GM12864 (cell line): ENCODE measurements at places on chromosomes 7 and 10.

- DNase-seq, result no peak
These were observed 64.7 kb downstream of the LRGUK start for GRCh38 chr7:134191876-134192275.

GRCh38 chr7:47298636-47299035 is 283.3 kb downstream of the TNS3 start:
- no peak for DNase-seq

DNA sequence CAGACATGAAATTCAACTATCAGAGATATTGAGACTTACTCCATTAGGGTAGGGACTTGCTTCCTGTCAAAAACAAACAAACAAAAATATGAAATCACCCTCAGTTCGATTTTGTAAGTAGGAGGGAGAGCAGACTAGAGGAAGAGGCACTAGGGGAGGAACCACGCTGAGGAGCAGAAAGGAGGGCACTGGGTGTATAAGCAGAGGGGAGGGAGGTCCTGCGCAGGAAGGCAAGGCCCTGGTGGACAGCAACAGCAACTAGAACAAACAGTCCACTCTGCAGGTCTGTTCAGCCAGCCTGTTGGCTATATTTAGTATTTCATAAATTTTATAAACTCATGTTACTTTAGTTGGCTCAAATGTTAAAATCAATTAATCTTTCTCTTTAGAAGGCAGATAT is 937.1 kb upstream of the C7orf33 start:
- no peak for DNase-seq

- DNase-seq, result no peak
These were observed 35.7 kb downstream of the TNS3 start for GRCh38 chr7:47546171-47546570.

- DNase-seq, result no peak
These were observed 113.0 kb downstream of the SMURF1 start for GRCh38 chr7:99030951-99031350.

DNA sequence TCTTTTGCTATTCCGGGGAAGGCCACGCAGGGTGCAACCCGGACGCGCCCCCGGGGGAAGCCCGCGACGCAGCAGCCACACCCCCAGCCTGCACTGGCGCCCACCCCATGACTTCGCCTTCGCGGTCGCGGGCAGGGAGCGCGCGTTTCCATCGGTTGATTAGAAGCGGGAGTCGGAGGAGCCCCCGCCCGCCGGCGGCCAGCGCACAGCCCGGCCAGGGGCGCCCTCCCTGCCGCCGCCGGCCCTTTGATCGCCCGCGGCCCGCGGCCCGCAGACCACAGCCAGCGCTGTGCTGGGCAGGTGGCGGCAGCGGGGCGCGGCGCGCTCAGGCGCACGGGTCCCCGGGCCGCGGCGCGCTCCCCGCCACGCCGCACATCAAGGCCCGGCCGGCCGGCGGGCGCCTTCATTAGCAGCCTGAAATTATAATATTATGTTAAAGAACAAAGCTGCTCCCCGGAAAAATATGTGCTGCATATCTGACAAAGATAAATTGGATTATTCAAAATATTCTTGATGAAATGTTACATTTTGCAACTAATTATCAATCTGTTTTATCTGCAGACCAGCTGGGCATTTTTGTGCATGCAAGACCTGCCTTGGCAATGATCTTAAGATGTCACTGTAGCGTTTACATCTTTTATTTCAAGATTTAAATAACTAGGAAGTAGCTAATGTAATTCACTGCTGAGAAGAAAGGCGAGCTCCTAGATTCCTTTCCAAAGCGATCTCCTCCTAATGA is 160.7 kb upstream of the MKI67 start:
- DNase-seq, result no peak

DNA sequence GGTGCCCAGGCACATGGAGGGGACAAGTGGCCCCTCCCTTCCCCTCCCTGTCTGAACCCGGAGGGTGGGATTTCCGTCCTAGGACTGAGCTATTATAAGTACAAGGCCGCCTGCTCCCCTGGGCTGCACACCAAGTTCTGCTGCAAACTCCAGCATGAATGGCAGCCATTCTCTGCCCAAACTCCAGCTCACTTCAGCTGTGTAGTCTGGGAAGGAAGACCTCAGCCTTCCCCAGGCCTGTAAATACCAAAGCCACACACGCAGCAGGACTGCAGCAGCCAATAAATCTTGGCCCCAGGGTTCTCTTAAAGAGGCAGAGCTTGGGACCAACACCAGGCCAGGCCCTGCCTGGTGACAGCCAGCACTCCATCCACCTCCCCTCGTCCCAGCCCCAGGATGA is 291.3 kb upstream of the ZMIZ1 start:
- DNase-seq, result no peak

DNA sequence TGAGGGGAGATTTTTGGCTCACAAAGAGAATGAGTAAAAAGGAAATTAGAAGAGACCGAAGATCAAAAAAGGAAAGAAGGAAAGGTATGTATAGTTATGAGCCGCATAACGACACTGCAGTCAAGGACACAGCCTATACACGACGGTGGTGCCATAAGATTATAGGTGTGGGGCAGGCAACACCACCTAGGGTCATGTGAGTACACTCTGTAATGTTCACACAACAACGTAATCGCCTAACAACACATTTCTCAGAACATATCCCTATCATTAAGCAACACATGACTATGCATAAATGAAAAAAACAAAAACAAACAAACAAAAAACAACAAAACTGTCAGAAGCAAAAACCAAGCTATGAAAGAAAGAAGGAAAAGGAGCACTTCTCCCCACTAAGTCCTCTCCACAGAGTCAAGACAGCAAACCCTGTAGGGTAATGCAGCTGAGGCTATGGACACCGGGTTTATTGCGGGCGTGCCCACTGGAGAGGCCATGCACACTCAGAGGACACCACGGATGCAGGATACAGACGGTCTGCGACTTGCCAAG is 45.1 kb downstream of the PIP4K2A start:
- DNase-seq, result no peak

GRCh38 chr7:7563813-7564212 is 2.9 kb upstream of the MIOS start:
- DNase-seq, result no peak

DNA sequence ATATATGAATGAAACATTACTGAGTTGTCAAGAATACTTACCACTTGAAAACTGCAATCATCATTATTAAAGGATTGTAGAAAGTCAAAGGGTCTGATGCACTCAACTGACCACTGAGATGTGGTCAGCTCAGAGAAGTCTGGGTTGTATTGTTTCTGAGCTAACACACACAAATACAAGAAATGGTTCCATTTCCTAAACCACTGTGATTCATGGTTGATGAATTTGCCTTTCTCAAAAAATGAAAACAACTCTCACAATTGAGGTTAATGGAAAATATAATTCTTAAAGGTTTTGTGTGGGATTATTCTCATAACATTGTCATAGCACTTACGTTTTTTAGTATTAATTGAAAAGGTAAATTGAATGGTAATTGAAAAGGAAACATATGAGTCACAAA is 45.6 kb upstream of the TAS2R16 start:
- no peak for DNase-seq

- DNase-seq, result peak; percentile 2
These were observed 153.3 kb downstream of the STK31 start for GRCh38 chr7:23863209-23863787.

DNA sequence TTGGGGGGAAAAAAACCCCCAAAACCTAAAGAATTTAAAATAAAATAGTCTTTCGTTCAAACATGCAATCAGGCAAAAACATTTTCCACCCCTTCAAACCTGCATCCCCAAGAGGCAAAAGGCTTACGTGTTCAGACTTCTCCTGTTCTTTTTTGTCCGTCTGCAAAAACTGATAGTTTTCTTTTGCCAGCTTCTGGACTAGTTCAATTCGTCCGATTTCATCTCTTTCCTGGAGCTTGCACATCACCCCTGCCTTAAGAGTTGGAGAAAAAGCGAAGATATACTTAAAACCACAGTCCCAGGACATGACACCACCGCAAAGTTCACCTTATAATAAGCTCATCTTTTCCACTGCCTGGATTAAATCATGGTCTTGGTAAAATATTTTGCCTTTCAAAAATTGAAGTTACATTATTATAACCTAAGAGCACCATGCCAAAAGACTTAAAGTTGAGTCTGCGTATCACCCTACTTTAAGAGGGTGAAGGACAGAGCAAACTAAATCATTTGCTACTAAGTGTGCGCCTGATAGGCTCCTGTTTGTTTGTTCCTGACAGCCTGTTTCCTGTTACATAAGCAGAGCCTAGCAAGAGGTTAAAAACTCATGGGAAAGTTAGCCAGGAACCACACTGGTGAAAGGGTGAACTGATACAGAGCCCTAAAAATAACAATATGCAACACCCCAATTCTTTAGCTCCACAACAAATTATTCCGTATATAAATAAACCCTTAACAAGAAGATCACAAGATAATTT is 137.0 kb downstream of the RAPGEF5 start:
- DNase-seq, result no peak

- no peak for DNase-seq
These were observed 243.4 kb upstream of the PLXNA4 start for GRCh38 chr7:132819648-132820047.

DNA sequence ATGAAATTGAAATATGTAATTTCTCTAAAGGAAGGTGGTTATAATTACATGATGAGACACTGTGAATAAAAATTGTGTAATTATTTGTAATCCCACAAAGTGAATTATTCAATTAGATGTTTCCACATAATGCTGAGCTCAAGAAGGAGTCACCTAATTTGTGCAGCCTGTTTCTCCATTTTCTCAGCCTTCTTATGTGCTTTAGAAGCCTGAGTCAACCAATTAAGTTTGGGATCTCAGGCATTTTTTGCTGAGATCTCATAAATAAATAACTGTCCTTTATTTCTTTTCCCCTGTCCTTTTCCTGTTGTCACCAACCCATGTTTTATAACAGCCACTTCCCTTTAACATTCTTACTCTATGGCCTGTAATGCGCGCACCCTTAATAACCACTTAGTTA is 506.5 kb upstream of the SEMA3D start:
- DNase-seq, result no peak

DNA sequence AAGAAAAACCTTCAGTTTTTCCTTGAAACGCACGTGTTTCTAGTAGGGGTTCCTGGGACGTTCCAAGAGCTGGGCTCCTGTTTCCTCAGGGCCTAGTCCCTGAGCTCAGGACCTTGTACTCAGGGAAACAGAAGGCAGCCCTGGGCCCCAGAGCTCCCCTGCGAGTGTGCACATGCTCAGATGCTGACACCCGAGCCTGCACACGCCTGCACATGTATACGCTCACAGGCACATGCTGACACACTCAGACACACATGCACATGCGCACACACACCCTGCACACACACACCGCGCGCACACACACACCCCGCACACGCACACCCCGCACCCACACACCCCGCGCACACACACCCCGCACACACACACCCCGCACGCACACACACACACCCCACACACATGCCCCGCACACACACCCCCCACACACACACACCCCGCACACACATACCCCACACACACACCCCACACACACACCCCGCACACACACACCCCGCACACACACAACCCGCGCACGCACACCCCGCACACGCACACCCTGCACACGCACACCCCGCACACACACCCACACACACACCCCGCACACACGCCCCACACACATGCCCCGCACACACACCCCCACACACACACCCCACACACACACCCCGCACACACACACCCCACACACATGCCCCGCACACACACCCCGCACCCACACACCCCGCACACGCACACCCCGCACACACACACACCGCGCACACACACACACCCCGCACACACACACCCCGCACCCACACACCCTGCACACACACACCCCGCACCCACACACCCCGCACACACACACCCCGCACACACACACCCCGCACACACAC is 52.2 kb downstream of the CALML3 start:
- DNase-seq, result no peak

GRCh38 chr7:98213296-98213887 is 2.2 kb downstream of the BHLHA15 start:
- no peak for DNase-seq

DNA sequence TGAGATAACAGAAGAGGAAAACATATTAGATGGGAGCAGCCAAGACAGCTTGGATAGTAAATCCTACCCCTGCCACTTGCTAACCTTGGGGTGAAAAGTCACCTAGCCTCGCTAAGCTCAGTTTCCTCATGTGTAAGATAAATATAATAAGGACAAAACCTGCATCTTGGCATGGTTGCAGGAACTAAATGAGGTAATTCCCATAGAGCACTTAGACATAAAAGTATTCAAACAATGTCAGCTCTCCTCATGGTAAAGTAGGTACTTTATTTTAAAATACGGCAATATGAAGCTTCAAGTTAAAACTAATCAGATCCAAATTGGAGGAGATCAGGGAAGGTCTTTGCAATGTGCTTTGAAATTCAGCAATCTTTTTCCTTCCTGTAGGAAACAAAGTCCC is 113.1 kb downstream of the USP6NL start:
- DNase-seq, result no peak

GRCh38 chr10:48495282-48496045 is 109.4 kb downstream of the ARHGAP22 start:
- no peak for DNase-seq
